GDM1 (cell line): ENCODE measurements at places on chromosomes 2 and 18.

DNA sequence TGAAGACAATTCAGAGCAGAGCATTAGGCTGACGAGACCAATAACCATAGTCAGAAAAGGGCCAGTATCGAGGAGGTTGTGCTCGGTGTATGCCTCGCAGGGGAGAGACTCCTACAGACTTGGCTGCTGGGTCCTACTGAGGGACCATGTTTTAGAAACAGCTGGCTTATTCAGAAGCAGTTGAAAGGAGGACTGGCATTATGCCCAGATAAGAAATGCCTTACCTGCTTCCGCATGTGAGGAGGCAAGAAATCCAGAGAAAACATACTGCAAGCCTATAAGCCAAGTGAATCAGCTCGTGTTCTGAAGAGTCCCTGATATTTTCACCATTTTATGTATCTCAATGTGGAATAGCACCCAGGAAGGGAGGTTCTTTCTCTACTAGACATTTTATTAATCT lies 434.7 kb downstream of the GRB14 start:
- no peak for DNase-seq

DNA sequence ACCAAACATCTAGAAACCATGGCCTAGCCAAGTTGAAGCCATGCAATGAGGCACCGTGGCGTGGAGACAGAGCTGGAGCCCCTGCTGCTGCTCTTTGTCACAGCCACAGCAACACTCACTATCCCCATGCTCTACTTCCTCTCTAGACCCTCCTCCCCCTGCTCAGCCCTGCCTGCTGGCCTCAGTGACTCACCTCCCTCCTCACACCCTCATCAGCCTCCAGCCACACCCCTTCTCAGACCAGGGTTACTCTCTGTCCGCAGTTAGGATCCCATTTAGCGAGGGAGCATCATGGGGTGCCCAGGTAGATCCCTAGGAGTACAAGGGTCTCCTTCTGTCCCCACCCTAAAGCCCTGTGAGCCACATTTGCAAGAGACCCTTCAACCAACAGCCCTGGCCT lies 25.4 kb upstream of the SOX11 start:
- DNase-seq, result no peak

- no peak for DNase-seq
Measured at GRCh38 chr2:234219046-234219310, 168.5 kb downstream of the SPP2 start.

DNA sequence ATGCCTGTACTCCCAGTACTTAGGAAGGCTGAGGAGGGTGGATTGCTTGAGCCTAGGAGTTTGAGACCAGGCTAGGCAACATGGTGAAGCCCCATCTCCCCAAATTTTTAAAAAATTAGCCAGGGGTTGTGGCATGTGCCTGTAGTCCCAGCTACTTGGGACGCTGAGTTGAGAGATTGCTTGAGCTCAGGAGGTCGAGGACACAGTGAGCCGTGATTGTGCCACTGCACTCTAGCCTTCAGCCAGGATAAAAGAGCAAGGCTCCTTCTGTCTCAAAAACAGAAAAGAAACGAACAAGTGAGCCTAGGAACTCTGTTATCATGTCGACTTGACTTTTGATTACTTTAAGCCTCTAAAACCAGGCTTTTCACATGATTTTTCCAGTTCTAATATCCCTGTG lies 13.7 kb downstream of the NPC1 start:
- no peak for DNase-seq

GRCh38 chr2:119282996-119283511 lies 59.4 kb downstream of the STEAP3 start:
- DNase-seq, result no peak

DNA sequence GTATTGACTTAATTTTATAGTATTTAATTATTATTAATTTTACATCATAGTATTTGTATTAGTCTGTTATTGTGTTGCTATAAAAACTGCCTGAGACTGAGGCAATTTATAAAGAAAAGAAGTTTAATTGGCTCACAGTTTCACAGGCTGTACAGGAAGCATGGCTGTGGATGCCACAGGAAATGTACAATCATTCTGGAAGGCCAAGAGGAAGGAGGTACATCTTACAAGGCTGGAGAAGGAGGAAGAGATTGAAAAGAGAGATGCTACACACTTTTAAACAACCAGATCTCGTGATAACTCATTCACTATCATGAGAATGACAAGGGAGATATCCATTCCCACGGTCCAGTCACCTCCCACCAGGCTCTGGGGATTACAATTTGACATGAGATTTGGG lies 2019.4 kb upstream of the PIK3C3 start:
- DNase-seq, result no peak

DNA sequence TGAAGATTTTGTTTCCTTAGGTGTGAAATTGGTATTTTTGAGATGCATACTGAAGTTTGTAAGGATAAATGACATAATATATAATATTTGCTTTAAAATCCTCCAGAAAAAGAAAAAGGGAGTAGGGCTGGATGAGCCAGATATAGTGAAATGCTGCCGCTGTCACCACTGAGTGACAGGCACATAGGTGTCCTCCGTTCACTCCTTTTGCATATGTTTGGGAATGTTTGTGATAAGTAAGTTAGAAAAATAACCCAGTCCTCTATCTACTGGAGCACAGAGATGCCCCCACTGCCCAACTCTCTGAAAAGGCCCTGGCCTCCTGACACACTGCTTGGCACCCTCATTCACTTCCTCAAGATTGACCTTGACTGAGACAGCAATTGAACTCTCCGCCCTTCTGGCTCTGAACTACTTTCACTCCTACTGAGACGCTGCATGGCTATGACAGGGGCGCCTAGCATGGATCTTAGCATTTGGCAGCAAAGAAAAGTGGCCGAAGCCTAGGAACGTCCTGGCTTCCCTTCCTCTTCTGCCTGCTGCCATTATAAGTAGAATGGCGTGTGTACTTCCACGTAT lies 10.1 kb downstream of the ID2 start:
- DNase-seq, result no peak

DNA sequence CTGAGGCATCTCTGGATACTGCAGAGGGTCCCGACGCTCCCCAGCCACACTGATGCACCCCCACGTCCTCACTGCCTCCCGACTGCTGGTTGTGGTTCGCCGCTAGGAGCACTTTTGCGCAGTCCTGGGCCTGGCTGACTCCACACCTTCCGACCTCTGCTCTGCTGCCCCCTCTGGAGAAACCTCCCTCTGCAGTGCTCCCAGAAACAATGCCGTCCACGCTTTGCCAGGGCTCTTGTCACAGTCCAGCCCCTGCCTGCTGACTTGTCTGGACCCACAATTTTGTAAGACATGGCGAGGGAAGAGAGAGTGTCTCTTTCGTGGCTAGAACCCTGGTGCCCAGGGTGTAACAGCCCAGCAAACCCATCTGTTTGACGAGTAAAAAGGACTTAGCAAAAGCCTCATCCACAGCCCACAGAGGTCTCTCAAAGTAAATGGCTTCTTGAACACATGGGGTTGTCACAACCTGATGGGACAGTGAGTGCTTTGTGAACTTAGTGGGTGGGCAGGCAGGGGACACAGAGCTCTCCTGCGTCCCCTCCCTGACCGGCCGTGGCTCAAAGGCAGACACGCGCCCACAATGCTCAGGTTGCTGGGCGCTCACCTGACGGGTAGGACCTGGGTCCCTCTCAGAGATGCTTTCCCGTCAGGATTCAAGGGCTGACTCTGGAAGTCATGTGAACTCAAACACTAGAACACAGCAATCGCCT lies 4.0 kb downstream of the COPS9 start:
- no peak for DNase-seq

- no peak for DNase-seq
Measured at GRCh38 chr2:127159543-127159942, 52.6 kb upstream of the BIN1 start.

DNA sequence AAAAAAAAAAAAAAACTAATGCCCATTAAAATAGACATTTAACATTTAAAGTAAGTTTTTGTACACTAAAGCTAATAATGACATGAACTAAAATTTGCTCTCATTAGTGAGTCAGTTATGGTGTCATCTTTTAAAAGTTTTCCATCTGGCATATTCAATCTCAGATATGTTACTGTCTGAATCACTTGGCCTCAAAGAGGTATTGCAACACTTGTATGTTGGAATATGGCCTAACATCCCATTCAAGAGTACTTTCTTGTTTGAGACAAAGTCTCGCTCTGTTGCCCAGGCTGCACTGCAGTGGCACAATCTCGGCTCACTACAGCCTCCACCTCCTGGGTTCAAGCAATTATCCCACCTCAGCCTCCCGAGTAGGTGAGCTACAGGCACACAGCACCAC lies 169.7 kb downstream of the TMEM163 start:
- no peak for DNase-seq

GRCh38 chr2:111171337-111171930 lies 50.7 kb downstream of the BCL2L11 start:
- no peak for DNase-seq

- no peak for DNase-seq
Measured at GRCh38 chr2:104502901-104503300, 351.0 kb upstream of the POU3F3 start.

DNA sequence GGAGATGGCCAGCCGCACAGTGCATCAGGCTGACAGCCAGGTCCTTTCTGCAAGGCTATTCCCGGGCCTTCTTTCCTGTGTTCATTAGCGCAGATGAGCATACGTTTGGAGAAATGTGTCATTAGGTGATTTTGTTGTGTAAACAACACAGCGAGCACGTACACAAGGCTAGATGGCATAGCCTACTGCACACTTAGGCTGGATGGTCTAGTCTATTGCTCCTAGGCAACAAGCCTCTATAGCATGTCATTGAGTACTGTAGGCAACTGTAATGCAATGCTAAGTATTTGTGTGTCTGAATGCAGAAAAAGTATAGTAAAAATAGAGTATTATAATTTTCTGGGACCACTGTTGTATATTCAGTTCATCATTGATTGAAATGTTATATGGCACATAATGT lies 50.9 kb upstream of the PHLPP1 start:
- DNase-seq, result no peak

GRCh38 chr2:140567734-140568133 lies 1563.1 kb downstream of the LRP1B start:
- DNase-seq, result no peak

DNA sequence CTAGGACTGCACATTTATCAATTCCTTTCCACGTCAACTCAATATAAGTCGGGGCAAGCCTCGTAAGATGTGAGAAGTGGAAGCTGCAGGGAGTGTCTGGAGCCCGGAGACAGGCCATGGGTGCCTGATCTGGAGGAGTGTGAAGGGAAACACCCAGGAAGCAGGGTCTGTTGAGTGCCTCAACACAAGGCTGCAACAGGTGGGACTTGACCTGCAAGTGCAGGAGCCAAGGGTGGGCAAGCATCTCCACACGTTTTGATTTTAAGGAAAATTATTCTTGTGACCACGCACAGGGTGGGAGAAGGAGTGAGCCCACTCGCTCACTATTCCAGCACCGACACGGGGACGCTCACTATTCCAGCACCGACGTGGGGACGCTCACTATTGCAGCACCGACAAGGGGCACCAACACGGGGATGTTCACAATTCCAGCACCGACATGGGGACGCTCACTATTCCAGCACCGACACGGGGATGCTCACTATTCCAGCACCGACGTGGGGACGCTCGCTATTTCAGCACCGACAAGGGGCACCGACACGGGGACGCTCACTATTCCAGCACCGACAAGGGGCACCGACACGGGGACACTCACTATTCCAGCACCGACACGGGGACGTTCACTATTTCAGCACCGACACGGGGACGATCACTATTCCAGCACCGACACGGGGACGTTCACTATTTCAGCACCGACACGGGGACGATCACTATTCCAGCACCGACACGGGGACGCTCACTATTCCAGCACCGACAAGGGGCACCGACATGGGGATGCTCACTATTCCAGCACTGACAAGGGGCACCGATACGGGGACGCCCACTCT lies 197.3 kb downstream of the EIPR1 start:
- DNase-seq, result no peak

- DNase-seq, result no peak
Measured at GRCh38 chr2:62412347-62412742, 93.7 kb downstream of the TMEM17 start.

- DNase-seq, result peak; percentile 62
Measured at GRCh38 chr2:207473049-207473930, 56.5 kb upstream of the CREB1 start.

DNA sequence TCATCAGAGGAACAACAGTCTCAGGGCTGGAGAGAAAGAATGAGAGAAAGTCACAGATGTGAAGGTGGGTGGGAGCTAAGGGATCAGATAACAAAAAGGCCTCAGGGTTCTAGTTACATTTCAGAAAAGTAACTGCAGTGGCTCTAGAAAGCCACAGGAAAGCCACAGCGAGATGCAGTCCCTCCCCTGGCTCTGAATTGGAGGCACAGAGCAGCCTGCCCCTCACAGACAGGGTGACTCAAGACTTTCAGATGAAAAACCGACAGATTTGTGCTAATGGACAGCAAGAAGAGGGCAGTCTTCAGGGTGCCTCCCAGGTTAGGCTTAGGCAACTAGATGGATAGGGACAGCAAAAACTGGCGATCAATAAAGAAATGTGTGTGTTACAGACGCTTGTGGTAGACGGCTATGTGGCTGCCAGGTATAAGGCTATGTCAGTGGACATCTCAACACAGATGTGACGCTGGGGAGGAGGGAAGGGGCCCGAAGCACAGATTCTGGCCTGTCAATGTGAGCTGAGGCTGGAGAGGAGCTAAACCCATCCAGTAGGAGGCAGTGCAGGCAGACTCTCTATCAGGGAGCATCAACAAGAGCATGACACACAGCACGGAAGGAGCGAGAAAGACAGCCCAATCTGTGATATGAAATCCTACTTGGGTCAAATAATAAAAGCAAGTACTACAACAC lies 26.2 kb downstream of the UNC50 start:
- no peak for DNase-seq

GRCh38 chr2:208415255-208415654 lies 8.7 kb downstream of the PTH2R start:
- no peak for DNase-seq

GRCh38 chr2:10931710-10932255 lies 20.0 kb downstream of the KCNF1 start:
- no peak for DNase-seq

DNA sequence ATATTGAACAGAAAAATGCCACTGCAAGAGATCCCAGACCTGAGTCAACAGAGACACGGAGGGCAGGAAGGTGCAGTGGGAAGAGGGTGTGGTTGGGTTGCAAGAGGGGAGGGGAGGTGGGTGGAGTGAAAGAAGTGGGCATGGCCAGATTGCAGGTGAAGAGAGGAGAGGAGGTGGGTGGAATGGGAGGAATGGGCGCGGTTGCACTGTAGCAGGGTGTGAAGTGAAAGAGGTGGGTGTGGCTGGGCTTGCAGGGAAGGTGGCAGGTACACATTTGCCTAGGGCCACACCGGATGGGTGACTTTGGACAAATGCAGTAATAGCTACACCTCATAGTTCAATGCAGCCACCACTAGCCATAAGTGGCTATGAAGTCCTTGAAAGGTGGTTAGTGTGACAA lies 71.1 kb downstream of the DOCK10 start:
- no peak for DNase-seq
